ENCODE measurements at places on chromosomes 12 and 14.

- DNase-seq: no peak
These were observed 342.3 kb downstream of the PDZRN4 start for GRCh38 chr12:41530441-41530840.

DNA sequence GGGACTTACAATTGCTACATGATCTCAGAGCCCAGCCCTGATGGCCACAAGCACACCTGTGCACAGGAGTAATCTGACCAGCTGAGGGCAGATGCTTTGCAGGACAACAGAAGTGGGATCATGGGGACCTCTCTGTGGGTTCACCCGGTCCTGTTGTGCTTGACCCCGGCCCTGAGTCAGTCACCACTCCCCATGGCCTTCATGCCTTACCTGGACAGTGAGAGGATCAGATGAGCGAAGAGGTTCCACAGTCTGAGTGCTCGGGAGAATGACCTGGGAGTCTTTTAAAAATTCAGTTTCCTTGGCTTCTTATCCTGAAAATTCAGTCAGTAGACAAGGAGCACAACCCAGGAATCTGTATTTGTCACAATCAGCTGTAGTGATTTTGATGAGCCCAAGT, 88.1 kb downstream of the NTF3 start:
- DNase-seq: no peak

GRCh38 chr14:103930051-103930604, 1.9 kb downstream of the TDRD9 start:
- DNase-seq: no peak

DNA sequence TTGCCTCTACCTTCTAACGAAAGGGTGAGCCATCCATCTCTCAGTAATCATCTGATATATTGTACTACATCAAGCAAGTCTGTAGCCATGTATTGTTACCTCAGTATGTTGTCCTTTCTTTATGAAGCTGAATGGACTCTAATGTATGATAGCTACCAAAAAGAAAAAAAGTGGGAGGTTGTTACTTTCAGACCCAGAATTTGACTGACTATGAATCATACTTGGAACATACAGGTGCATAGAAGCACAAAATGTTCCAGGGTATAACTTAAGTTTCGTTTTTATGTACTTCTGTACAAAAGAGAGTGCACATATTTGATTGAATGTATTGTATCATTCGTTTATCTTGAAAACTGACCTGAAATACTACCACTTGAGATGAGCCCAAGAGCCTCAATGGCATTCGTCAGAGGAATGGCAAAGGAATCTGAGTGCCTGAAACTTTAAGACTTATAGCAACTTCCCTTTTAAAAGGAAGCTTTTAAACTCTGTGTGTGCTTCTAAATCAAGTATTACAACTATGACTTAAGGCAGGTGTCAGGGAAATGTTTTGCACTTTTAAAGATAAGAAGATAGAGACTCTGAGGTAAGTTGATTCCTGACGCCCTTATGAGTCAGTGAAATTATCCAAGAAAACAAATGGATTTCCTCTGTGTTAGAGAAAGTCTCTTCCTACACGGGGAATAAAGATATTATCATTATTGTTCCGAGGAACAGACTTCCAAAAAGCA, 951.5 kb downstream of the GALC start:
- DNase-seq: no peak

GRCh38 chr14:59632381-59632780, 55.8 kb upstream of the CCDC175 start:
- peak; percentile 53 for DNase-seq

DNA sequence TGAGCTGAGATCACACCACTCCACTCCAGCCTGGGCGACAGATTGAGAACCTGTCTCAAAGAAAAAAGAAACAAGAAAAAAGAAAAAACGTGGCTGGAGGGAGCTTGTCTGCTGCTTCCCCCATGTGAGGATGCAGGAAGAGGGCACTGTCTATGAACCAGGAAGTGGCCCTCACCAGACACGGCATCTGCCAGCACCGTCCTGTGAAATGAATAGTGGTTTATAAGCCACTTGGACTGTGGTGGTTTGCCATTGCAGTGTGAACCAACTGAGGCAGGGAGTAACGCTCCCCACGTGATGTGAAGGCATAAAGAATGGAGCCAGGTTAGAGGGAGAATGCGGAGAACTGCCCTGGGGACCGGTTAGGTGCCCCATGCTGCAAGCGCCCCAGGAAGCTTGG, 4.5 kb upstream of the BRF1 start:
- DNase-seq: no peak

DNA sequence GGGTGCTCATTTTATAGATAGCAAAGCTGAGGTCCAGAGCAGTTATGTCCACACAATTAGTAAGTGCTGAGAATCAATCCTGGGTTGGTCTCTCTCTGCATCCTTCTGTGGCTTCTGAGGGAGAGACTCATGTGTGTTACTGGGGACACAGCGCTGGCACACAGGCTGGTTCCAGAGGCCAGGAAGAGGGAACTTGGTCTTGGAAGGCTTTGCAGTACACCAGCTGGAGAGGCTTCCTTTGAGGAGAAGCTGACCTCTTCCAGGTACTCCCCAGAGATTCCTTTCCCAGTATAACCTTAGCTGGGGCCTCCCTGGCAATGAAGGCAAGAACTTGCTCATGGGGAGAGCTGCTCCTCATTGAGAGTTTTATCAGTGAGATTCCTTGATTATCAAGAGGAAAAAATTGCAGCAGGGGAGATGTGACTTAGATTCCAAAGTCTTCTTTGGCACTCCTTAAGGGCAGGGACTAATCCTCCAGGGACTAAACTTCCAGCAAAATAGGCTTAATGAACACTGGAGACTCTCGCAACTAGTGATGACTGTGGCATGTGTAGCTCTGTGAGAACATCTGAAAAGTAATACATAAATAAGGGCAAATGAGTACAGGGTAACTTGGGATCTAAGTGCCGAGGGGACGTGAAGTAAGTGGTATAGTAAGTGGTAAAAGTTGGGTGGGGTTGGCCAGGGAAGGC, 13.9 kb upstream of the KRT80 start:
- DNase-seq: no peak

- no peak for DNase-seq
These were observed 94.3 kb downstream of the ADGRD1 start for GRCh38 chr12:131047789-131048610.

DNA sequence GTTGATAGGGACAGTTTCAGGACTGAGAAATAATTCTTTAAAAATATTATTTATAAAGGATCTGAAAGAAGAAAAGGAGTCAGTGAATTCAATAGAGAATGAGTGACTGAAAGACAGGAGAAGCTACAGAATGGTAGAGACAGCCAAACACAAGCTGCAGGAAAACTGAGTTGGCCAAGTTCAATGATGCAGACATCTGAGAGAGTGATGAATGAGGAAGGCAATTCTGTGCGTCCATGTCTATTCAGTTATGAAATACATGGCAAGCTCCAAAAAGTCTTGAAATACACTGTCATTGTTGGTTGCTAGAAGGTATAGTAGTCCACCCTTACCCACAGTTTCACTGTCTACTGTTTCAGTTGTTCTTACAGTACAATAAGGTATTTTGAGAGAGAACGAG, 6.8 kb downstream of the LRRC74A start:
- peak; percentile 52 for DNase-seq

DNA sequence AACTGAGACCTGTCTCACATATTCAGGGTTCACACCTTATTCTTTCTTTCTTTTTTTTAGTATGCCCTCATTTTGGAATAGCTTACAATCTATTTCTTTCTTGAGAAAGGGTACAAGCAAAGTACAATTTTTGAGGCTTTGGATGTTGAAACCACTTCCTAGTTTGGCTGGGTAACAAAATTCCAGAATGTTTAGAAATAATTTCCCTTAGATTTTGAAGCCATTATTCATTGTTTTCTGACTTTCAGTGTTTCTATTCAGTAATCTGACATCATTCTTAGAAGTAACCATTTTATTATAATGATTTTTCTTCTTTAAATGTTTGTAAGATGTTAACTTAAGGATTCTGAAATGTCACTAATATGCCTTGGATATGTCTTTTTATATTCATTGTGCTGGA, 28.2 kb downstream of the ST8SIA1 start:
- no peak for DNase-seq

- DNase-seq: peak; percentile 49
These were observed 56.4 kb upstream of the ATP2A2 start for GRCh38 chr12:110224379-110225304.

GRCh38 chr14:74573421-74574089, 38.5 kb downstream of the LTBP2 start:
- DNase-seq: no peak

DNA sequence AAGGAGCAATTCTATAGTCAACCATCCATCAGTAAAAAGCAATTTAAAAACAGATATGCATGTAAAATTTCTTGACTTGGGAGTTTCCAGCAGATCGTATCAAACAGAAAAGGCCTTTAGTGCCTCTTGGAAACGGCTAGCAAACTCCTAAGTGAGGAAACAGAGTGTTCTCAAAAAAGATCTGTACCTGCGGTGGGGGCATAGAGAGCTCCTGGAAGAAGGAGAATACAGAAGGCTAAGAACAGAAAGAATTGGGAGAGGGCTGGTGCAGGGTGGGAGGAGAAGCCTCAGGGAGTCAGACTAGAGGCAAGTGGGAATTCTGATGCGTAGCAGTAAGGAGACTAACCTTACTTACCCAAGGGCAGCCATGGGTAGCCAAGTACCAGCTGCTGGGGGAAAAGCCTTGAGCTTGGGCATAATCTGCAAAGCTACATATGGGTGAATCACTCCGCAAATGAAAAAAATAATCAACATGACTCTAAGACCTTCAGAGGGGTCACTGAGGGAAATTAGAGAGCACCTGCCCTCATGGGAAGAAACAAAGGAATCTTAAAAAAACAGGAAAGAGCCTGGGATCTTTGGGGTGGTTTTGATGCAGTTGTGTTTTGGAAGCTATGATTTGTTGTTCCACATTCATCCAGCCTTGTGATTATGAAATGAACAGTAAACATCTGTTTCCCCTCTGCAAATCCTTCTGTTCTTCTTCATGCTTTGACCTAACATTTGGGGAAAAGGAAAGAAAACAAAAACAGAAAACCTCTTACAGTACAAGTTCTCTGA, 10.4 kb downstream of the RHOJ start:
- no peak for DNase-seq

- DNase-seq: no peak
These were observed 96.3 kb upstream of the NAV3 start for GRCh38 chr12:77734214-77734883.

- DNase-seq: no peak
These were observed 473.5 kb downstream of the FOXG1 start for GRCh38 chr14:29240066-29240465.

DNA sequence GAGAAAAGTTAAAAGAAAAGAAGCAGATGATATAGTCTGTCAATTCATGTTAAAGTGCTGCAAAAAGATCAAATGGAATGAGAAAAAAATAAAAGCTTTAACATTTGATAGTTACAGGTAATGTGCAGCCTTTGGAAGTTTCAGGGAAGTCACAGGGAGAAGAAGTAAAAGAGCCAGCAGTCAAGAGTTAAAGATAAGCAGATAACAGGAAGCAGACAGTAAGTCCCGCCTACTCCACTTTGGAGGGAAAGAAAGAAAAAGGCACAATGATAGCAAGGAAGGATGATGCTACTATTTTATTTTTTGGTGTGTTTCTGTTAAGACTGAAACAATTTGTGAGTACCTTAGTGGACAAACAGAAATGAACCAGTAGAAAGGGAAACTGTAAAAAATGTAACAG, 111.1 kb upstream of the KRR1 start:
- DNase-seq: no peak

- DNase-seq: no peak
These were observed 1.9 kb downstream of the REM2 start for GRCh38 chr14:22884738-22885523.

DNA sequence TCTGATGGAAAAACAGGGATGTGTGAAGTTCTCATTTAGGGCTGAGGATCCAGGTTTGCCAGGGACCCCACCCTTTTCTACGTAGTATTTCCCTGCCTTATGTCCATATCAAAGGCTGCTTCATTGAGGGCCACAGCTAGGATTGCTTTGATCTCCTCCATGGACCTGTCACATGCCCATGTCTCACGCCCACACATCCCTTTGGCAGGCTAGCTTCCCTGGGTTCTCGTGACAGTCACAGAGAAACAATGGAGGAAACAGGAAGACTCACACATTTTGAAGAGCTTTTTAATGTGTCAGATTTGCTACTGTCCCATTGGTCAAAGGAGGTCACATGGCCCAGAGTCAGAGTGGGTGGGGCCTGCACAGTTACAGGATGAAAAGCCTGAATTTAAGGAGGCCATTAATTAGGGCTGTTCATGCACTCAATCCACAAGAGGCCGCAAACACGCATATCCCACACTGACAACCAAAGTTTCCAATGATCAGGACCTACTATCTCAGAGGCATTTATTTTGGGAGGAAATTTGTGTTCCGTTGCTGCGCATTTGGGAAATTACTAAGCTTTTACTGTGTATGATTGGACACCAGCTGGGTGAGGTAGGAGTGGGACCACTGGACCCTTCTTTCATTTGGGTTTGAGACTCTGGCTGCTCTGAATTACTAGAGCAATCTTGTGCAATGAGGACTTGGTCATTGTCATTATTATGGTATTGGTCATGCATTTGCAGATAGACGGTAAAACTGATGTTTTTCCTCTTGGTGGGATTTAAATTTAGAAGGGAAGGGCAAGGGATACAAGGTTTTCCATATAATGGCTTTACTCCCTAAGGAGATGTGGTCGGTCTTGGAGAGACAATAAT, 266.2 kb downstream of the KTN1 start:
- peak; percentile 26 for DNase-seq

GRCh38 chr12:54019924-54020590, 8.2 kb upstream of the HOXC6 start:
- DNase-seq: no peak

DNA sequence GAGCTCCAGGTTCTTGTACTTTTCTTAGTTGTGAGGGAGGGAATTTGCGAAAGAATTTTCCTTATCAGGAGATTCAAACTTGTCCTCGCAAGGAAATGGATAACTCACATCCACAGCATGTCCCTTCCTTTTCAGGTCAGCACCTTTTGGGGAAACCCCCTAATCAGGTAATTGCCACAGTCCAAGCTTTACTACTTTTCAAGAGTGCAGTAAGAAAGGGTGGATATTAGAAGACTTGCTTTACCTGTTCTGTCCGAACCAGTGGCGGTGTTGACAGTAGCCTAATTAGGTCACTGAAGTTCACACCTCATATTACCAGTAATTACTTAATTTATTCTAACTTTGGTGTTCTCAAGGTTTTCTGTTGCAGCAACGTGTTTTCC, 6.7 kb upstream of the C12orf50 start:
- no peak for DNase-seq

GRCh38 chr12:123465084-123465483, 7.1 kb downstream of the SNRNP35 start:
- no peak for DNase-seq

DNA sequence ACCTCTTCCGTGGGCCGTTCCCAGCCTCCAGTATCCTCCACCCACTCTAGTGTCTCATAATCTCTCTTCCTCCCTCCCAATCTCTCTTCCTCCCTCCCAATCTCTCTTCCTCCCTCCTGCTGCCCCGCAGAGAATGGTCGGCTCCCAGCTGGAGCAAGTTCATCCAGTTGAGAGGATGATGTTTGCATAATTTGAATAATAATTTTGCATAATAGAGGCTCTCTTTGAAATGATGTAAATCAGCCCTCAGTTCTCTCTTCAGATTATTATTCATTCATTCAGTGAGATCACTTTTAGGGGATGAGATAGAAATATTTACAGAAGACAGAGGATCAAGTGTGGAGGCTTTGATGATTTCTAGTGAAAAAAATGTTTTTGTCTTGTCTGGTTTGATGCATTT, 125.0 kb downstream of the PTPN11 start:
- DNase-seq: no peak

- no peak for DNase-seq
These were observed 30.4 kb downstream of the FAM222A start for GRCh38 chr12:109744026-109744425.

All from suppressor macrophage treated with lipopolysaccharide for 1 hour (primary cell).